ENCODE measurements at places on chromosomes 2 and 18.

DNA sequence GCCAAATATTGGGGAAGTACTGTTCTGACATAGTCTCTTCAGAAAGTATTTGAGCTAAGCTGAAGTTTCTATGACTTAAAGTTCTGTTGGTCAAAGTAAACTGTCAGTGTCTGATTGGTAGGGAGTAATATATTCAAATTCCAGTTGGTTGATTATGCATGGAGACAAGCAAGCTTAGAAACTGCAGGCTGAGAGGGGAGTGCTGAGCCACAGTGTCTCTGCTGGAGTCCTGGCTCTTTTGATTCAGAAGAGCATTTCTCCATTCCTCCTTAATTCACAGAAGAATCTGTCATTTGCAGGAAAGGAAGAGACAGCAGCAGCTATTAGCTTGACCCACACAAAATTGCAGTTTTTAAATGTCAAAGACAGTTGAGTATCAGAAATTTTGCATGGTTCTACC lies 201.4 kb upstream of the TMEM200C start:
- no peak for DNase-seq

- DNase-seq: no peak
Measured at GRCh38 chr2:205721057-205721449, 38.8 kb downstream of the NRP2 start.

- no peak for DNase-seq
Measured at GRCh38 chr2:10210336-10210735, 87.8 kb downstream of the RRM2 start.

DNA sequence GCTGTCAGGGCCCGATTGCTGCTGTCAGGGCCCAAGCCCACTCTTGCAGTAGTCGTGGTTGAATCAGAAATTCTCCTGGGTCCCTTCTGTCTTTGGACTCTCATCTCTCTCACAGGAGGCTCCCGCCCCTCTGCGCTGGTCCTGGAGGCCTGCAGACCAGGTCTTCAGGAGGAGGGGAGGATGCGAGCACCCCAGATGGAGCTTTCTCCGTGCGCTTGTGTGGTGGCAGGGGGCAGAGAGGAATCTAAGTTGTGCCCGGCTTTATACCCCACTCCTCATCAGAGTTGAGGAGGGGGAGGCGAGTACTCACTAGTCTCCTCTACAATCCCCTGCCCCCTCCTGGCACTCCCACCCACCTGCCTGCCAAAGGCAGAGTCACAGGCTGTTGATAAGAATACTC lies 10.4 kb downstream of the EN1 start:
- no peak for DNase-seq

- DNase-seq: no peak
Measured at GRCh38 chr2:100228415-100228814, 86.0 kb upstream of the AFF3 start.

DNA sequence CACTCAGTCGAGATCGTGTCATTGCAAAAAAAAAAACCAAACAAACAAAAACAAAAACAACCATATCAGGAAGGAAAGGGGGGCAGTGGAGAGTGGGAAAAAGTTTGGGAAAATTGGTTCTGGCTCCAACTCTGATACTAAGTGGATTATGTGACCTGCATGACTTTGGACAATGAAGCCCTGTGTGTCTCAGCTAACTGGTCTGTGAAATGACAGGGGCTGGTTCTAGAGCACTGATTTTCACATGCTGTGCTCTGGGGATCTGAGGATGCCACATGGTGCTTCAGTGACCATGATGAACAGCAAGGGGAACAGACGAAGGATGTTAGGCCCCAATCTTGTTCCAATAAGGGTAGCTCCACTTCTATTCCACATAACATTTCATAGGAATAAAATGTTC lies 157.4 kb upstream of the DNMT3A start:
- DNase-seq: no peak

- no peak for DNase-seq
Measured at GRCh38 chr2:183666031-183666430, 541.8 kb downstream of the NUP35 start.

- DNase-seq: no peak
Measured at GRCh38 chr2:217812170-217812569, 190.6 kb downstream of the TNS1 start.

GRCh38 chr2:75311993-75312392 lies 112.7 kb upstream of the TACR1 start:
- DNase-seq: no peak

DNA sequence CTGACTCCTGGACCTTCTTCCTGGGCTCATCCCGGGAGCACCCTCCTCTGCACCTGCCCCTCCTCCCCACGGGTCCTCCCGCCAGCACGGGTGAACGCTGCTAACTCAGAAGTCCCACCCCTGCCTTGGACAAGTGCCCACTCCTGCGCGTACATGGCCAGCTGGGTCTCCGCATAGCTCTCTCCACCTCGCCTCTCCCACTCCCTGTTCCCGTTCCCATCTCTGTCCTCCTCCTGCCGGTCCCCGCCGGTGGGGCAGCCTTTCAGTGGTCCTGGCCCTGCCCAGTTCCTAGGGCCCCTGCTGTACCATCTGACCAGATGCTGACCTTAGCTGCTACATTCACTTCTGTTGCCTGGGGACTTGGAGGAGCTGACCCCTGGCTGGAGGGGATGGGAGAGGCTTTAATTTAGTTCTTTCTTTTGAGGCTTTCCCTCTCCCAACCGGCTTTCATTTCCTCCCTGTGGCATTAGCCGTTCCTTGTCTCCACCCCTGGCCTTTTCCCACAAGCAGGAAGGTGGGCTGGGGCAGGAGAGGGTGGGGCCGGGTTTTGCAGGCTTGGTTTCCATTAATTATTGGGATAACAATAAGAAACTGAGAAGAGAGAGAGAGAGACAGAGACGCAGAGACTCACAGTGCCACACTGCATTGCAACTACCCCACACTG lies 136.1 kb downstream of the SH3BP4 start:
- DNase-seq: no peak

GRCh38 chr18:74381621-74382295 lies 66.1 kb downstream of the C18orf63 start:
- DNase-seq: no peak
